Stimulated activated CD4-positive, alpha-beta T cell treated with anti-CD3 and anti-CD28 coated beads, Interleukin-2, amount 100 ng/mL, for 48 hours (primary cell): ENCODE measurements at places on chromosomes 3 and 15.
A peak's percentile ranks its signal among the peaks of the same experiment; 100 is the strongest.

DNA sequence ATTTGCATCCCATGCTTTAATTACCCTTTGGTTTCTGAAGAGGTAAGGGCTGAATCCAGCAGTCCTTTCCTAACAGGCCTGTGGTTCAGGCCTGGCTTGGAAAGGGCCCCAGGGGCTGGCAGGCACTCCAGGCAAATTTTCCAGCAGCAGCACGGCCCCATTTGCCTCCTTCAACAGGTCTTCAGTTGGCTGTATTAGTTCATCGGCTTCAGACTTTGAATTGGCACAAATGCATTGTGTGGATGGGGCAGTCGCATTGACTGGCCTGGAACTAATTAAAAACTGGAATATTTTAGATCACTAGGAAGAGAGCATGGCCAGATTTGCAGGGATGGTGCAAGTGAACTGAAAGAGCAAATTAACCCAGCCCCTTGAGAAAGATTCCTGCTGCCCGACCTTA, 207.8 kb upstream of the MCTP2 start:
- DNase-seq, result no peak

DNA sequence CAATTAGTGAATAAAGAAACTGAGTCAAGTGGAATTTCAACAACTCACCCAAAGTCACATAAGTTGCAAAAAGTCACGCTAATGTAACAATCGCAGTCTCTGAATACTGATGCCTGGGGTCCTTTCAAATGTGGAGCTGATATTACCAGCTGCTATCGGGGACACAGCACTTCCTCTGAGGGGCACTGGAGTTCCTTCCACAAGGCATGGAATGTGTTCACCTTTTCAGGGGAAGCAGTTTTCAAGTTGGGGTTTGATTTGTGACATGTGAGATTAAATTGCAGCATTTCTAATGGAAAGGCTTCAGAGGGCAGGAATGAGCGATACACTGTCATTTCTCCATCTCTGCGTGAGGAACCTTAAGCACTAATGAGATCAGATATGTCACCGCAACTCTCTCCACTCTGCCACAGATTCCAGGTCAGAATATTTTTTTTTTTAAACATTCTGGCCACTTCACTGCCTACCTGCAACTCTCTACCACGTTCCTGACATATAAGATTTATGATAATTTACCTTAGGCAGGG, 807.2 kb upstream of the CFAP20DC start:
- no peak for DNase-seq

- DNase-seq, result peak; percentile 72
Observed at GRCh38 chr15:48330855-48331795, at the start of gene DUT. Gene DUT, plus strand, starts transcription at chr15:48331429. Its CDS starts 87 bp downstream, at chr15:48331516.

- DNase-seq, result no peak
Observed at GRCh38 chr15:41903782-41904181, 9.9 kb upstream of the SPTBN5 start.

- no peak for DNase-seq
Observed at GRCh38 chr15:31252171-31252785, 74.4 kb upstream of the KLF13 start.

DNA sequence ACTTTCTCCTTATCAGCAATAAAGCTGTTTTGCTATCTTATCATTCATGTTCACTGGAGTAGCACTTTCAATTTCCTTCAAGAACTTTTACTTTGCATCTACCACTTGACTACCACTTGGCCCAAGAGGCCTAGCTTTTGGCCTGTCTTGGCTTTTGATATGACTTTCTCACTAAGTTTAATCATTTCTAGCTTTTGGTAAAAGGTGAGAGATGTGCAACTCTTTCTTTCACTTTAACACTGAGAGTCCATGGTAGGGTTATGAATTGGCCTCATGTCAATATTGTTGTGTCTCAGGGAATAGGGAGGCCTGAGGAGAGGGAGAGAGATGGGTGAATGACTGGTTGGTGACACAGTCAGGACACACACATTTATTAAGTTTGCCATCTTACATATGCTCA, 31.0 kb upstream of the FAM3D start:
- no peak for DNase-seq

GRCh38 chr3:31041161-31041978, 146.9 kb upstream of the GADL1 start:
- no peak for DNase-seq

DNA sequence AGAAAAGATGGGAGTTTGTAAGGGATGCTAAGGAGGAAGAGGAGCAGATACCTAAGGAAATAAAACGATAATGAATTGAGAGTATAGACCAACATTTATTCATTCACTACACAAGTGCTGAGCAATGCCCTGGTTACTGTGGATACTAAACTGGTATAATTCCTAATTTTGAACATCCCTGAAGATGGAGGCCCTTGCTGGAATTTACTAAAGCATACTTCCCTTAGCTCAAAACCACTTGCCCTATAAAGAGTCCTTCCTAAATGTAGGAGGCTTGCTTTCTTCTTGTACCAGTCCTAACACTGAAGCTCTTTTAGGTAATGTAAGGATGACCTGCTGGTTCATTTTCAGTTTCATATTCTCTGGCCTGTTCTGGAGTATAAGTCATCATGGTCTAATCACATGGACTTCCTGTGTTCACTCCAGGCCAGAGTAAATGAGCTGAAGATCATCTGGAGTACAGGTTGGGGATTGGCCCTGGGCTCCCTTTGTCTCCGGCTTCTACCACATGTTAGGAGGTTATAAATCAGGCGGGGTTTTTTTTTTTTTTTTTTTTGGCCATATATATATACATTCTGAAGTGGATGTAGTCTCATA, 40.1 kb upstream of the MTMR10 start:
- no peak for DNase-seq

GRCh38 chr3:116139641-116140040, 305.6 kb downstream of the LSAMP start:
- no peak for DNase-seq

GRCh38 chr15:82828075-82828474, 18.6 kb downstream of the WHAMM start:
- no peak for DNase-seq

- no peak for DNase-seq
Observed at GRCh38 chr3:189789432-189789831, 158.2 kb downstream of the TP63 start.

GRCh38 chr3:68483601-68484000, 448.7 kb downstream of the TAFA4 start:
- DNase-seq, result no peak

- DNase-seq, result no peak
Observed at GRCh38 chr3:16480861-16481545, 32.5 kb downstream of the RFTN1 start.

DNA sequence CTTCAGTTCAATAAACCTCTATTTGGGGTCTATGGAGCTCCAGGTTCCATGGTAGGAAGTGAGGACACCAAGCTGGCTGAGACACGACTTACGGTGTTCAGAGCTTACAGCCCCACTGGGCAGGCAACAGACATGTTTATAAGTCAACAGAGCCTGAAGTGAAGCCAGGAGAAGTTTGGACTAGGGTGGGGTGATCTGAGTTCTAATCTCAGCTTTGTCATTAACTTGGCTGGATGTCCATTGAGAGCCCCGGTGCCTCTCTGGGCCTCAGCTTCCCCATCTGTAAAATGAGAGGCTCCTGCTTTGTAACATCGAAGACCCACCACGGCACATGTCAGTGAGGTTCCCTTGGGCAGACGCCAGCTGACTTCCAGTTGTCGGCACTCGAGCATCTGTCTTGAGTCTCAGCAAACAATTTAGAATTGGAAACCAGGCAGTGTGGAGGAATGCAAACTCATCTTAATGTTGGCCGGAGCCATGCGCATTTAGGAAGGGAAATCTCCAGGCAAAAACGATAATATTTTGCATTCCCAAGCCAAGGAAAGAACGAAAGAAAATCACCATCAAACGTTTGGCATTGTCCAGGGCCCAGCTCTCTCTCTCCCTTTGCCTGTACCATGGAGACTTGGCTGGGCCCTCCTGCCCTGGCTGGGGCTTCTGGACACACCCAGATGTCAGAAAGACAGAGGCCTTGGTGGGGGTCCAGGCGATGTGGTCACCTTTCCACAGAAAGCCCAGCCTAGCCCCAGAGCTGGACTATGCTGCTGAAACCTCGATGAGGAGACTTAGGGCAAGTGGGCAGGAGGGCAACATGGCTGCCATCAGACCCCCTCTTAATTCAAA, 18.4 kb downstream of the ITGA11 start:
- no peak for DNase-seq

DNA sequence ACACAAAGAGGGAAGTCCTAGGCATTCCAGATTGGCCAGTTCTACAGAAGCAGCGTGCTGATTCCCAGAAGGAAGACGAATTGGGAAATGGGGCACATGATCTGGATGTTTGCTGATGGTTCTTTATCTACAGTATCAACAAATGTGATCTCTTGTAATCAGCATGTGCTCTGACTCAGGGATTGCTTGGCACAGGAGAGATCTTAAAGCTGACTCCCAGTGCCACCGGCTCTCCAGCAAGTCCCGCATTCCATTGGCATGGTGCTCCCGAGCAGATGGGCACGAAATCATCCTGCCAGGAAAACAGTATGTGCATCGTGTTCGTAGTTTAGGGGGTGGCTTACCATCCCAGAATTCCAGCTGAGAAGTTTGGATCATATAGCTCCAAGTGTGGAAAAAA, 259.9 kb upstream of the NR2F2 start:
- no peak for DNase-seq

GRCh38 chr3:195462308-195462610, 19.4 kb upstream of the ACAP2 start:
- DNase-seq, result no peak

- DNase-seq, result no peak
Observed at GRCh38 chr3:143306407-143306806, 186.8 kb downstream of the CHST2 start.

DNA sequence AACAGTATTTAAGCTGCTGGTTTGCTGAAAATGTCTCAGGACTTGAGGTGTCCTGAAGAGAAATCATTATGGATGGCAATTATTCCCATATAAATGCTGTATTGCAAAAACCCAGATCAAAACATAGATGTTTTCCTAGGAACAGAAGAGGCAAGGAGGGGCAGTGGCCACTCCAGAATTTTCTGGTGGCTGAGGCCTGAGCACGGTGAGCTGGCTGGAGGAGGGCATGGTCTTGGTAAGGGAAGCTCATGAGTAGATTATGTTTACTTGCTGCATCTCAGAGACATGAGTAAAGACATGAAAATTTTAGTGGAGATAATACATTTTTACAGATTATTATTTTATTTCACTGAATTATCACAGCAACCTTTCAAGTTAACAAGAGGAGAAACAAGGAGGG, 31.1 kb downstream of the PGPEP1L start:
- DNase-seq, result no peak

- no peak for DNase-seq
Observed at GRCh38 chr3:140219923-140220452, 285.0 kb downstream of the CLSTN2 start.

GRCh38 chr15:56533731-56534403, 68.9 kb upstream of the MNS1 start:
- DNase-seq, result no peak

DNA sequence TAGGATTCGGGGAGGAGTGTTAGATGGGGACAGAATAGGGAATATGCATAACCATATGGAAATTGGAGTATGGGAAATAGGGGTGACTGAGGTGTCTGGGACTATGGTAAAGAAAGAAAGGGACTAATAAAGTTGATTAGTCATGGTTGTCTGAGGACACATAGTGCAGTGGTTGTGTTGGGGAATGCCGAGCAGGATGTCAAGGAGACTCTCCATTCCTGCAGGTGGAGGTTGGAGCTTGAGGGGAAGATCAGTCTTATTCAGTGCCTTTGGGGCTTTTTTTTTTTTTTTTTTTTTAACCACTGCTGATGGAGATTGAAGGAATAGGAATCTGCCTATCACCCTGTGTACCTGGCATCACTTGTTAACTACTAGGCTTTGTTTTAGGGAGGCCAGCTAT, 10.8 kb downstream of the NMD3 start:
- DNase-seq, result no peak

DNA sequence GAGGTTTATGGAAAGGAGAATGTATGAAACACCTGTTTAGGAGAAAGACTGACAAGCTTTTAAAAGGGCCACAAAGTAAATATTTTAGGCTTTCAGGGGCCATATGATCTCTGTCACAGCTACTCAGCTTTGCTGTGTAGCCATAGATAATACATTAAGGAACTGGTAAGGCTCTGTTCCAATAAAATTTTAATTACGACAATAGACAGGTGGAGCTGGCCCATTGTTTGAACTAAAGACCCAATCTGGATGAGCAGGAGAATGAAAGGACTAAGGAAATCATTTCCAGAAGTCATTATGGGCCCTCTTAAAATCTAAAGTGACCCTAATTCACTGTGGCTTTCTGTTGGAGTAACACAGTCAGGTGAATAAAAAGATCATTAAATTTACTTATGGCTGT, 48.5 kb upstream of the SLC12A8 start:
- no peak for DNase-seq

DNA sequence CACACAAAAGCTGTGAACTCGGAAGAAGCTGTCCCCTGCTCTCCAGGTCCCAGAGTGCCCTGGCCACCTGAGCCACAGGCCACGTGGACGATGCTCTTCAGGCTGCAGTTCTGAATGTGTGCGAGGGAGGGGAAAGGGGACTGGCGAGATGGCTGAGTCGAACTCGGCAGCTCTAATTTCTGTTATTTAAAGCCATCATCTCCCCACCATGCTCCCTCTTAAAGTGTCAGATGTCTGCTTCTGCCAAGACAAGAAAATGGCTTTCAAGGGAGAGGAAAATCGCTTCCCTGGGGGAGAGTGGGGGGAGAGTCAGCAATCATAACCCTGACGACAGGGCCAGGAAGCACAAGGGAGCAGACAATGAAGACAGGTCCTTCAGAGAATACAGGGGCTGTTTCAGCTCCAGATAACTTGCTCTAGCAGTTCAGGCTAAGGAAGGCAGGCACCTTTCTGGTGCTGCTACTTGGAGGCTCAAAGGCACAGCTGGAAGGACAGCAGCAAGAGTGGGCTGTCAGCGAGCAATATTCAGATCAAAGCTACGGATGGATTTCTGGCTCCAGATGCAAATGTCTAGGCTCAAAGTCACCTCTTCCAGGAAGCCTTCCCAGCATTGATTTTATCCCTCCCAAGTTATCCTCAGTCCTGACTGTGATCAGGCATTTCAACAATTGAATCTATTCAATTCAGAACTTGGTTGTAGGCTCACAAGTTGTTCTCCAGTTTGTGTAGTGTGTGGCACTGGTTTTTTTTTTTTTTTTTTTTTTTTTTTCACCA, 15.5 kb upstream of the CCDC33 start:
- no peak for DNase-seq

- DNase-seq, result no peak
Observed at GRCh38 chr15:60009980-60010732, 6.0 kb downstream of the FOXB1 start.

DNA sequence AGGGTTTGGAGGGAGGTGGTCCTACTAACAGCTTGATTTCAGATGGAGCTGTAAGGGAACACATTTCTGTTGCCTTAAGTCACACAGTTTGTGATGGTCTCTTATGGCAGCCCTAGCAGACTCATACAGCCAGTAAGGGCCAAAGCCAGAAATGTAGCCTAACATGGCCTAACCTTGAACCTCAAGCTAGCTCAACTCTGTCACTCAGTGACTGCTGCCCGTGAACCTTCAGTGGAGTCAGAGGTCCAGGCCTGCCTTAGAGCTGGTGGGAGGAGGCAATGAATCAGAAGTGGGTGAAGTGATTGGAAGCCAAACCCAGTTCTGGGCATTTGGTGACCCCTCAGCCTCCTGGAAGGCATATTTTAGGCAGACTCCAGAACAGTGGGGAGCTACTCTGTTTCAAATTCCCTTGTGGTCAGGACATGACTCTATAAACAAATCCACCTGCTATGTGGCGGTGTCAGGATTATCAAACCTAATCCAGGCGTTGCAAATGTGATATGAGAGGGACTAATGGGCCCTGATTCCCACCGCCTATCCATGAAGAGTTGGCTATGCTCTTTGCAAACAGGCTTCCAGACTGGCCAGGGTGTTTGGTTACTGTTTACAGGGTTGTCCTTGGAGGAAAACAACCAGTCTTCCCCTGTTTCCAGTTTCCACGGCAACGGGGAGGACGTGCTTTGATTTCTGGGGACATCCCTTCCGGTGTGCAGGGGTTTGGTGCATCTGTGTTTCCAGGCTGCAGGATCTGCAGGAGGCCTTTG, 105.9 kb upstream of the AGBL1 start:
- DNase-seq, result no peak
